AG10803 (cell line): ENCODE measurements at places on chromosomes 2 and 18.

DNA sequence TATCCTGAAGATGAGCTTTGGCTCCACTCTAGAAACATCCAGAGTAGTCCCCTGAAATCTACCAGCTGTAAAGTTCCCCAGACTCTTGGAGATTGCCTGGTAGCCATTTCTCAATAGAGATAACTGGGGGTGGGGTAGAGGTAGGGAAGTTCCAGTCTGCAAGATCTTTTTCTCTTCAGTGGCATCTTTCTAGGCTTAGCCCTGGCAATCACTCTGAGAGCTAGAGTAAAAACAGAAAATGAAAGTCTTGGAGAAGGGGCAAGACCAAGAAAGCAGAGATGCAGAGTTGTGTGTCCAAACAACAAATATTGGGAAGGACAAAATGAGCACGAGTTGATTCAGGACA lies 41.8 kb upstream of the LCLAT1 start:
- no peak for DNase-seq

GRCh38 chr2:228917220-228917619 lies 353.9 kb downstream of the PID1 start:
- peak; percentile 81 for DNase-seq

- DNase-seq = peak; percentile 58
Measured at GRCh38 chr2:26769089-26769761, 5.1 kb downstream of the SLC35F6 start.

GRCh38 chr2:225471482-225471881 lies 72.0 kb downstream of the NYAP2 start:
- DNase-seq = no peak

DNA sequence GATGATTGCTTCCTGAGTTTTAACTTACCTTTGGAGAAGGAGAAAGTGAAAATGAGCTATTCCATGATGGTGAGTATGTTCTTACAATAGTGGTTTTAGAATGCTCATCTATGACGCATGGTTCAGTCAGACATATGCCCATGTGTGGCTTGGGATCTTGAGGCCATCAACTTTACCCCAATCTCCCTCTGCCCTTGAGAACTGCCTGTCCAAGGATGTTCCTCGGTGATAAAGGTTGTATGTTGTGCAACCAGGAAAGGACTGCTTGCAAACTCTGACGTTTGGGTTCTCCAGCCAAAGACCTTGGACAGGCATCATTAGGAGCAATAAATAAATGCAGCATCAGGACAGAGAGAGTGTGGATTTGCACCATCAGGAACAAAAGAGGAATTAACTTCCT lies 165.0 kb downstream of the ZEB2 start:
- DNase-seq = peak; percentile 31

DNA sequence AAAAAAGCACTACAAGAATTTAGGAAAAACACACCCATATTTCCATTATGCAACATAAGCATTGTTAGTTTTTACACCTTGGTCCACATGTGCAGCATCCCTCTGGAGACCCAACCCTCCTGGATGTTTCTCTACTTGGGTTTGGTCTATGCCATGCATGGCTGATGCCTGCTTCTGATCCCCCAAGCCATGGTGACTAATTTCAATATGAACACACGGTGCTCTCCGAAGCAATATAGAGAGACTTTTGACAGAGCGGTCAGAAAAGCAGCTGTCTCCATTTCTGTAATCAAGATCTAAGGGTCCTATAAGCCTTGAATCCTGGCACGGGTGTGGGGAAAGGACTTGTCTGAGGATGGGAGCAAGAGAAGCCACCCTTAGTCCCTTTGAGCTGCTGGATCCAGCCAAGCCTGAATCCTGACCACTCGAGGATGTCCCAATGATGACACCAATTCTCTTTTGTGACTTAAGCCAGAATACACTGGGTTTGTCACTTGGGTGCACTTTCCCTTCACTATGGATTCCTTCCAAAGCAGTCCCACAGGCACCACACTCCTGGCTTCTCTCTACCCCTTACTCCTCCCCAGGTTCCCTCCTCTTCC lies 91.5 kb downstream of the ACTR2 start:
- DNase-seq = no peak

GRCh38 chr18:40407909-40408308 lies 1547.1 kb upstream of the PIK3C3 start:
- peak; percentile 61 for DNase-seq

- DNase-seq = no peak
Measured at GRCh38 chr2:235371018-235371417, 122.8 kb upstream of the AGAP1 start.

- no peak for DNase-seq
Measured at GRCh38 chr2:3302751-3303582, 74.7 kb downstream of the EIPR1 start.

DNA sequence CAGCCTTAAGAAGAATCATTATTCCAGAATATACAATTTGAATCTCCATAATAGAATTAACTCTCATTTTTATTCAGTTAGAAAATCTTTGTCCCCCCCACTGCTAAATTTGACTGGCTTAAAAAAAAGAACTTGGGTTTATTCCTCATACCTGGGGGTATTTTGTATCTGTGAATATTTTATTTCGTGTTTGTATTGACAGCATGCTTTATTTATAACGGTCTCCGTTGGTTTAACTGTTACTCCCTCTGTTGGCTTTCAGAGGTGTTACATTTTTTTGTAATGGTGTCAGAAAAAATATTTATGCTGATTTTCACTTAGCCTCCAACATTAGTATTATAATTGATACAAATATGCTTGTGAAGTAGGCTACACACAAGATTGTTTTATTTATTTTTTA lies 109.1 kb downstream of the HAUS1 start:
- DNase-seq = no peak
